ENCODE measurements at places on chromosomes 2 and 18.

DNA sequence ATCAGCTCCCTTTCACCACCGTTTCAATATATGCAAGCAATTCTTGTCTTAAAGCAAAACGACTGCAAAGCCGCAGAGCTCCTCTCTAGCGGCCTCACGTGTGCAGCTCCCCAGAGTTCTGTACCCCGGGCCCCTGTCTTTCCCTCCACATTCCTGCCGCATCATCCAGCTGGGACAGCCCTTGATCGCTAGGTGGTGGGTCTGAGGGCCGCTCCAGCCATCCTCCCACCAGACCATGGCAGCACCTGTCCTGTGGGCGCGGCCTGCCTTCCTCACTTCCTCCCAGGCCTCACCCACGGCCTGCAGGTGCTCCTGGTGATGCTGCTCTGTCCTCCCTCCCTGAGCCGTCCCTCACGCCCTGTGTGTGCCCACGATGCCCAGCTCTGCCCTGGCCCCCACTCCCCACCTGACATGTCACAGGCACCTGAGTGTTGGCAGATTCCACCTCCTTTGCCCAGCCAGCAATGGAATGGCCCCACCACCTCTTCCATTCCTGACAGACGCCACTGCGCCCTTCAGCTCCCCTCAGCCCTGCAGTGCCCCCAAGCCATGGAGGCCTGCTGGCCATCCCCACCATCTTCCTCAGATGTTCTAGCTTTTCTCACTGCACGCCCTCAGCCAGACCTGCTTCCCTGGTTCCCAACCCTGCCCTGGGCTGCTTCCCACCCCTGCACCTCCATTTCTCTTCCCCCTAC, 15.3 kb upstream of the ALLC start:
- DNase-seq: no peak

GRCh38 chr2:143575340-143575739, 446.1 kb downstream of the ARHGAP15 start:
- peak; percentile 14 for DNase-seq

GRCh38 chr2:24833821-24834732, 40.9 kb downstream of the CENPO start:
- DNase-seq: no peak

GRCh38 chr2:174263997-174264396, 15.7 kb upstream of the OLA1 start:
- peak; percentile 83 for DNase-seq

GRCh38 chr2:22990246-22990645, 394.7 kb upstream of the KLHL29 start:
- no peak for DNase-seq

DNA sequence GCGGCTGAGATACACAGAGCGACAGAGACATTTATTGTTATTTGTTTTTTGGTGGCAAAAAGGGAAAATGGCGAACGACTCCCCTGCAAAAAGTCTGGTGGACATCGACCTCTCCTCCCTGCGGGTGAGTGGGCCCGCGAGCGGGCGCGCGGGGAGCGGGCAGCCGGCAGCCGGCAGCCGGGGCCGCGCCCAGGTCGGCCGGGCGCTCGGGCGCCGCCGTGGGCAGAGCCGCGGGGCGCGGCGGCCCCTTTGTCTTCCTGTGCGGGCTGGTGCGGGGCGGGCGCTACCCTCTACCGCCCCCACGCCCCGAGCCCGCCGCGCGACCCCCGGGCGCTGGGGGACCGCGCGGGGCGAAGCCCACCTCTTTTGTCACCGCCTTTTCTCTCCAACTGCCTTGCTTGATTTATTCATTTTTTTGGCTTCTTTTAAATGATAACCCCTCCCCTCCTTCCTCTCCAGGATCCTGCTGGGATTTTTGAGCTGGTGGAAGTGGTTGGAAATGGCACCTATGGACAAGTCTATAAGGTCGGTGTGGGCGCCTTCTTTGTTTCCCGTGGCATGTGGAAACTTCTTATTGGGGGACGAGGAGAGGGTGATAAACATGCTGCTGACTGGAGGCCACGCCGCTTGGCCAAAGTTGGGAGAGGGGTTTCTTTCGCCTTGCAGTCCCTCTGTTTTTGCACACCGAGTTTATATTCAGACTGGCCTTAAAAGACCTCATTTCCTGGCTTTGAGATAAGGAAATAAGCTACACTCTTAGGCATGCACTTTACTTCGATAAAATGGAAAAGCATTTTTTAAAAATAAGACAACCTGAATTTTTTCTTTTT, 722 bp downstream of the MAP4K4 start:
- no peak for DNase-seq

DNA sequence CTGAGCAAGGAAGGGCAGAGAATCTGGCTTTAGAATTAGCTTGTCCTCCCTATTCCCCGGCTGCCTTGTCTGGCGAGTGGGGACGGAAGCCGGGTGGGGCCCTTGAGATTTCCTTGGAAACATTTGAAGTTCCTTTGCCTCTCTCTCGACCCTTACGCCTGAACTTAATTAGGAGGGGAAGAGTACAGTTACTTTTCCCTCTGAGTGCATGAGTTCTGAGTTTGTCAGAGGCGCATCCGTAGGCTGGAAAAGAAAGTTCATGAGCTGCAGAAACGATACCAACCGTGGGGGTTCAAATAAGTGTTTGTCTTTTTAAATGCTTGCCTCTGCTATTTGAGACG, 468 bp downstream of the PIKFYVE start:
- DNase-seq: peak; percentile 25

DNA sequence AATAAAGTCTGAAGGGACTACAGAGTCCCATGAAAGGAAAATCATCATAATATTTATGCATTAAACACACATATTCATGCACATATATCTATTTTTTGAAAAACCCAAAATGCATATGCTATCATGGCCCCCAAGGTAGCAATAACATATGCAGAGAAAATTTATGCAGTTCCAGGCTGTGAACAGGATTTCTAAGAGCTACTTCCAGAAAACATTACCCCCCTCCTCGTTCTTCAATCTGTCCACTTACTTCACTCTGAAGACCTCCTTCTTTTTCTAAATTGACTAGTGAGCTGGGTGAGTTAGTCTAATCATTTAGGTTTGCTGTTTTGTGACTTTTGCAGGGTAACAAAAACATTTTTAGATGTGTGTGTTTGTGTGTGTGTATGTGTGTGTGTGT, 376.4 kb upstream of the ZEB2 start:
- DNase-seq: no peak

DNA sequence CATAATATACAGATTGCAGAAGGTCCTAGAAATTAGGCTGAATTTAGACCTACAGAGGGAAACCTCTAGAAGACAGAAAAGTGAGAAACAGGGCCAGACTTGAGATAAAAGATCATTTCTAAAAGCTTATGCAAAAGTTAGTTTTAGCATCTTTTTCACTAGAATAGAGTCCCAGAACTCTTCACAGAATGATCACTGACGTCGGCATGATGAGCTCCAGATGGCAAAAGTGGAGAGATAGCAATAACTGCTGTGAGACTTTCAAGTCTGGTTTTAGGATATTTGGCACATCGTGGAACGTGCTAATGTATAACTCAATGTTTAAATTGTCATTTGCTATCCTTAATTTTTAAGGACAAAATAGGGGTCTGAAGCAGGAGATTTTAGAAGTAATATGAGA, 1050.7 kb upstream of the CELF4 start:
- no peak for DNase-seq

GRCh38 chr2:132550946-132551345, 119.1 kb downstream of the LYPD1 start:
- no peak for DNase-seq

- peak; percentile 60 for DNase-seq
These were observed at the start of gene CCDC178 for GRCh38 chr18:33440060-33441043. Gene CCDC178 (minus strand): TSS chr18:33440721. CDS start chr18:33412088, 28,633 bp downstream.

GRCh38 chr2:24785671-24786321, 7.4 kb downstream of the PTRHD1 start:
- no peak for DNase-seq

DNA sequence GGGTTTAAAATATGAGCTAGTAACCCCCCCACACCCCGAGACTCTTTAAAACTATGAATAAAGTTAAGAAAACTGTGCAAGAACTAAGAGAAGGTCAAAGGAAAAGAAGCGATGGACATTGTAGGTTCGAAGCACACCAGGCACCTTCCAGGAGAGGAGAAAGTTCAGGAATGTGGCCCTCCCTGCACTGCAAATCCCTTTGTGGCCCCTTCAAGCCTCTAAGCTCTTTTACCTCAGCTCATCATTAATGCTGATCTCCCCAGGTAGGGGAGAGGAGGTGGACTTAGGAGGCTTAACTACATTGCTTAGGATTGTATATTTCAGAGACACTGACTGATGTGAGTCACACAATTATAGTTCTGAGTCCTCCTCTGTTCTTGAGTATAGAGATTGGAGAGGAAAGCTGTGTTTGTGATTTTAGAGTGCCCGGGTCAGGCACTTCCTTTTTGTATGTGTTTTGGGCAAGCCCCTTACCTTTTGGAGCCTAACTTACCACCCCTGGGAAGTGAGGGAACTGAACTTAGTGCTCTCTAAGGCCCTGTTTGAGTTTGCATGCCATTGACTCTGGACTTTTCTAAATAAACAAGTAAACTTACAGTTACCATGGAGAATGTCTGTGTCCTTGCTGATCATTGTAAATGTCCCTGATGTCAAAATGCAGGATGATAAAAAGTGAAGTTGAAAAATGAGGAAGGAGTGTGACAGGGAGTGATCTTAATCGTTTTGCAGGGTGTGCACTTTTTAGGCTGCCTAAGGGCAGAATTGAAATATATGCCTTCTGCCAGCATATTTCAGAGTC, 140.8 kb upstream of the ZEB2 start:
- peak; percentile 30 for DNase-seq

DNA sequence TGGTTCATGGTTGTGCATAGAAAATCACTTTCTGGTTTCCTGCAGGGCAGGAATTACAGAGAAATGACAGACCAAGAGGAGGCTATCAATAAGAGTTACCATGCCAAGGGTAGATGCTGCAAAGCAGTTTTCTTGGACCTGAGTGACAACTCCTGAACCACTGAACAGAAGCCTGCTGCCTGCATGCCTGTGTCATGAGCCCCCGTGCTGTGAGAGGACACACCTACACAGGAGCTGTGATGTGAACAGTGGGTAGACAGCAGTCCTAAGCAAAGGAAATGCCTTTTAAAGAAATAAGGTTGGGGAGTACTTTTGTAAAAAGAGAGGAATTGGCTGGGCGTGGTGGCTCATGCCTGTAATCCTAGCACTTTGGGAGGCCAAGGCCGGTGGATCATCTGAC, 54.2 kb upstream of the CREB1 start:
- DNase-seq: no peak

- DNase-seq: peak; percentile 55
These were observed 31.8 kb upstream of the INPP4A start for GRCh38 chr2:98412751-98413458.

DNA sequence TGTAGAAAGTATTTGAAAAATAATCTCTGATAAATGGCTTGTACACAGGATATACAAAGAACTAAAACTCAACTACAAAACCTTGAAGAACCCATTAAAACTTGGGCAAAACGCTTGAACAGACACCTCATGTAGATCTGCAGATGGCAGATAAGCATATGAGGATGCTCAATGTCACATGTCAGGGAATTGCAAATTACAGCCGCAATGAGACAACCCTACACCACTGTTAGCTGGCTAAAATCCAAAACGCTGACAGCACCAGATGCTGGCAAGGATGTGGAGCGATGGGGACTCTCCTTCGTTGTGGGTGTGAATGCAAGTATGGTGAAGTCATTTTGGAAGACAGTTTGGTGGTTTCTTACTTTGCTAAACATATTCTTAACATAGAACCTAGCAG, 53.7 kb downstream of the SNTG2 start:
- DNase-seq: no peak

DNA sequence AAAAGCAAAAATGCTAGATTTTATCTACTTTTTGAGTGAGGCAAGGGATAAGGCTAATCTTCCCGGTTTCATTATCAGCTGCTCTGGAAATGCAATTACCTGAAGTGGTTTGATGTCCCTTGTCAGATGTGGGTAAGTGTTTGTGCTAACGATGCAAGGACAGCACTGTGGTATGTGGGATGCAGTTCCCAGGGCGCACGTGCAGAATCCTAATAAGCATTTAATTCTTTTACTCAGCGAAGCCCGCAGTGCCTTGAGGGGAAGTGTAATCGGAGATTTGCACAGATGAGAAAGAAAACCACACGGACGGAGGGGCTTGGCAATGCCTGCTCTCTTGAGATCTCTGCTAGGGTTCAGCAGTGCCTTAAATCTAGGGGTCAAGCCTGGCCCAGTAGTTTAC, 108.5 kb upstream of the LYPD6 start:
- no peak for DNase-seq

DNA sequence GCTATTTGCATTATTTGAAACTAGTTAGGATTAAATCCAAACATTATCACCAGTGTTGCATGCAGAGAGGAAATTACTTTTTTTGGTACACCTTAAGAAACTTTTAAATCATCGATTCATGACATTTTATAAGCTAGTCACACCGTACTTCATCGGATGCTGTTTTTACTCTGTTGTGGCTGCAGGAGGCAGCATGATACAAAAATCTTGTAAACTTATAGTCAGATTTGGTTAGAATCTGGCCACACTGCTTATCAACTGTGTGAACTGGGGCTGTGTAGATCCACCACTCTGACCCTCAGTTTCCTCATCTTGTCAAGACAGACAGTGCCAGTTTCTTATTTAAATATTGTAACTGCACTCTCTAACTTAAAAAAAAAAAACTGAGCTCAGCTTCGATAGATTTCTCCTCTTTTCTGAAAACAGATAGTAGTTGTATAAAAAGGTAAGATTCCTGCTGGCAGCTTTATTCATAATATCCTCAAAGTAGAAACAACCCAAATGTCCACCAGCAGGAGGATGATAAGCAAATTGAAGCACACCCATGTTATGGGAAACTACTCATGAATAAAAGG, 77.8 kb downstream of the RAPGEF4 start:
- DNase-seq: peak; percentile 50

GRCh38 chr2:64711252-64711800, 57.6 kb upstream of the SERTAD2 start:
- DNase-seq: no peak

DNA sequence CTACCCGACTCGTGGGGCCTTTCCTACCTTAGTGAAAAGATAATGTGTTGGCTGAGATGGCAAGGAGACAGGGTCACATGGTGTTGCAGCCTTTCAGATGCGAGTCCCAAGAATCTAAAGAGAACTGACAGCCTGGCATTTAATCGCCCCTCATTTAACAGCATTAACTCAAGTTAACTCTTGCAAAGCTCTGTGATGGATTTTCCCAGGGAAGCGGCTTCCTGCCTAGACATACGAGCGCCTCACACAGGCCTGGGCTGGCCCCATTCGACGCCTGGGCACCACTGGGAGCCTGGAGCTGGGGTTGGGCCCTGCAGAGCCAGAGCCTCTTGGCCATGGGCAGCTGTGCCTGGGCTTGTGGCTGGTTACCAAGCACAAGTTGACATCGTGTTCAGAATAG, 140.8 kb downstream of the SEPTIN10 start:
- DNase-seq: no peak

DNA sequence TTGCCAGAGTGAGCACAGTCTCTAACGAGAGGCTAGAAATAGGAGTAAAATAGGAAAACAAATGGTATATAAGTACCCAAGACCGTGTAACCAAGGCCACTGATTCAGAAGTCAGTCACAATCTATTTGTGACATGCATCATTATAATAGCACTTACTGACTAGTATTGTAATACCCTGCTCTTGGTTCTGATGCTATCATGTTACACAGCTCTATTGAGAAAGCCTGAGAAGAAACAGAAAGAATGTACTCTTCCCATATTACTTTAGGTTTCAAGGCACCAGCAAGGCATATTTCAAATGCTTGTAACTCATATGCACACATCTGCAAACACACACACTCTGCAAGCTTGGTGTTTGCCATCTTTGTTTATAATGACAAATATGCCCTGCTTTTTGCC, 746.4 kb downstream of the SLC4A3 start:
- peak; percentile 81 for DNase-seq

All from IMR-90 (cell line).